Stimulated activated CD4-positive, alpha-beta T cell treated with anti-CD3 and anti-CD28 coated beads, Interleukin-15, amount 100 ng/mL, for 1 hour (primary cell): ENCODE measurements at places on chromosomes 12 and 14.

- no peak for DNase-seq
These were observed 7.3 kb upstream of the FGF23 start for GRCh38 chr12:4386801-4387200.

- DNase-seq = no peak
These were observed 157.1 kb upstream of the CCND2 start for GRCh38 chr12:4116251-4117111.

DNA sequence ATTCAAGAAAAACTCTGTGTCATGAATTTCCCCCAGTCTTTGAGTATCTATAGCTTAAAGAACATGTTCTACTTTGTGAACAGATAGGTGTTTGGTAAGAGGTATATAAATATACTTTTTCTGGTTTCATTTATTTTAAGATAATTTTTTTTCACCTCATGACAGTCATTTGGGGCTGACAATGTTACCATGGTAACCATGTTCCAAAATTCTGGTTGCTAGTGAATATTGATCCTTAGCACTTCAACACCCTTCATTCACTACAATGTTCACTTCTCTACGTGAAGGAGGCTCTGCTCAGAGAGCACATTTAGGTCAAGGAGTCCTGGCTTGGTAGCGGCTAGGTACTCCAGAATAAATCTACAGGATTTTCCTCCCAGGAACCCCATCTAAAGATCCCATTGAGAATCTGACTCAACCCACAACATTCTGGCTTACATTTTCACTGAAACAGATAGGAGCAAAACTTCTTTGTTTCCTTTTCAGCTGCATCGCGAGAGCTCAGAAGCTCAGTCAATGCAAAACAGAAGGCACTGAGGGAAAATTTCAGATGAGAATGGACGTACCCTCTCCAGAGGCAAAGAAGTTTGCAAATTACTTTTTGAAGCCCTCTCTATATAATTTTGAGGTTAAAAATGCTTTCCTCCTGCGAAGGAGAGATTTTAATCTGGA lies 93.6 kb downstream of the ARF6 start:
- DNase-seq = no peak

GRCh38 chr14:50967790-50968189 lies 23.5 kb upstream of the PYGL start:
- DNase-seq = no peak

DNA sequence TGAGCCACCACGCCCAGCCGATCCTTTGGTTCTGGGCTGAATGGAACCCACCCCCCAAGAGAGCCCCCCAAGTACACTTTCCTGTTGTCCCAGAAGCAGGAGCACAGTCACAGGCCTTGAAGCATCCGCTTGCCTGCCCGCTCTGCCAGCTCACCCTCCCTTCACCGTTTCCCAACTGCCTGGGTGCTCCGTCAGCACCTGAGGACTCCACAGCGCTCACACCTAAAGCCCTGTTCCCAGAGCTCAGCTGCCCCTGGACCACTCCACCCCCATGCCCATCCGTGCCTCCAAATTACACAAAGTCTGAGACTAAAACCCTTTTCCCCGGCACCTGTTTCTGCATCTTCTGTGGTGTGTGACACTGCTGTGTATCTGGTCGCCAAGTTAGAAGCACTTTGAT lies 44.3 kb upstream of the TRAF3 start:
- DNase-seq = no peak

DNA sequence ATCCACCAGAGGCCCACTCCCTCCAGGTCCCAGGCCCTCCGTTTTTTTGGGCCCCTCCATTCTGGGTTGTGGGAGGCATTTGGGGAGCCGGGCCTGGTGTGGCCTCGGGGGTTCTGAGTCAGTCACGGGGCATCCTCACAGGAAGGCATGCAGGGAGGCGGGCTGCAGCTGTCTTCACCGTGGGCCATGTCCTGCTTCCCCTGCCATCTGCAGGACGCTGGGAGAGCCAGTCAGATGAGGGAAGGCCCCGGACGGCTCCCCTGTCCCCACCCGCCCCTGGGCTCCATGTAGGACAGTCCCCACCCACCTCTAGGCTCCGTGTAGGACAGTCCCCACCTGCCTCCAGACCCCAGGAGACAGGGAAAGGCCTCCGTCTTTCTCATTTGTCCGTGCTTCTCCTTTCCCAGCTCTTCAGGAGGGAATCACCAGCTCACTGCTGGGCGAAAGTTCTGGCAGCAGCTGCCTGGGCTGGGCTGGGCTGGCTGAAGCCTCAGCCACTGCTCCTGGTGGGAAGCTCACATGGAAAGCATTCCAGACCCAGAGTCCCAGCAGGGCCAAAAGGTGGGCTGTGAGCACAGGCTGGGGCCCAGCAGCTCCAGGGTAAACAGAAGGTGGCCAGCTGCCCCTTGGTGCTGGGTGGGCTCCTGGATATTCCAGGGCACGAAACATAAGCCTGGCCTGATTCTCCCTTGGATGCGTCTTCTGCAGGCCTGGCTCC lies 217.8 kb downstream of the KIF26A start:
- no peak for DNase-seq

DNA sequence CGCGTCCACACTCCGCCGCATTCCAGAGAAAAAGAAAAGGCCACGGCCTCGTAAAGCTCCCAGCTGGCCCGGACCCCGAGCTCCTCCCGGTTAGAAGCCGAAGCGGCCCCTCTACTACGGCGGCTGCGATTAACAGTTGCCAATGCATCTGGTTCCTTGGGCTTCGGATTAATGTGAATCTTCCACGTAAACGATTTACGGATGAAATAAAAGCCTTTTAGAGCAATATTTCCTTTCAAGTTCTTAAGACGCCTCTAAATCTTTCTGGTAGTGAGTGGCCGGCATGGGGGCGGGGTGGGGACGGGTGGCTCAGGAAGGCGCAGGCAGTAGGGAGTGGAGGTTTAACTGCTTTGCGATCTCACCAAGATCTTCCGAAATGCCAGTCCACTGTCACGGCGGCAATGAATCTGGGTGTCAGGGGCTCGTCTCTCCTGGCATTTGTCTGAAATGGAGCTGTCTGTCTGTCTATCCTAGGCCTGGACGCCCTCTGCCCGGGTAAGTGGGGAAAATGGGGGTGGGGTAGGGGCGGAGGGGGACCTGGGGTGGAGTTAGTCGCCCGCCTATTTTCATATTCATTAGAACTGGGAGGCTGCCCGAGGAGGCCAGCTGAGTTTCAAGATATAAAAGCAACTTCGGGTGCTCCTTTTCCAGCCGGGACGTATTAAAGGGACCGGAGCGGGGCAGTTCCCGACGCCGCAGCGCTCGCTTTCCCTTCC lies 413 bp upstream of the ALX1 start:
- no peak for DNase-seq

- no peak for DNase-seq
These were observed 47.5 kb downstream of the IFT81 start for GRCh38 chr12:110171636-110172035.

DNA sequence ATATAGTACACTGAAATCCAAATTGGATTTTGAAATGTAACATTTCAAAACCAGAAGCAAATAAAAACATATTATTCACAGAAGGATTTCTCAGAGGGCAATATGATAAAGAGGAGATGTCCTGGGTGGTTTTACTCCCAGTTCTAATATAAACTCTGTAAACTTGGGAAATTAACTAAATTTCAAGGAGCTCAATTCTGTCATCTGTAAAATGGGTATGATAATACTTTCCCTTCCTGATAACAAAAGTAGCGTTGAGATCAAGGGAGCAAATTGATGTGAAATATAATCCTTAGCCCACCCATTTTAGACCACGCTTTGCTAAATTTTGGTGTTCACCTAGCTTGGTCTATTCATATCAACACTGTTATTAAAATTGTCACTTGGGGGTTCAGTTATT lies 192.5 kb upstream of the BTG1 start:
- DNase-seq = no peak

- no peak for DNase-seq
These were observed 95.0 kb upstream of the OTX2 start for GRCh38 chr14:56905282-56905681.
